Central memory CD4-positive, alpha-beta T cell (primary cell): ENCODE measurements at places on chromosomes 2 and 18.

DNA sequence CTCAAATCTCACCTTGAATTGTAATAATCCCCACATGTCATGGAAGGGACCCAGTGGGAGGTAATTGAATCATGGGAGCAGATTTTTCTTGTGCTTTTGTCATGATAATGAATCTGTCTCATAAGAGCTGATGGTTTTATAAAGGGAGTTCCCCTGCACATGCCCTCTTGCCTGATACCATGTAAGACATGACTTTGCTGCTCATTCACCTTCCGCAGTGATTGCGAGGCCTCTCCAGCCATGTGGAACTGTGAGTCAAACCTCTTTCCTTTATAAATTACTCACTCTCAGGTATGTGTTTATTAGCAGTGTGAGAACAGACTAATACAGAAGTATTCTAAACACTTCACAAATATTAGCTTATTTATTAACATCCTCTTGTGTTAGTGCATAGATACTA is 516.7 kb downstream of the LRRTM4 start:
- DNase-seq: no peak

- no peak for DNase-seq
Measured at GRCh38 chr2:85951351-85952067, 62.7 kb upstream of the ST3GAL5 start.

DNA sequence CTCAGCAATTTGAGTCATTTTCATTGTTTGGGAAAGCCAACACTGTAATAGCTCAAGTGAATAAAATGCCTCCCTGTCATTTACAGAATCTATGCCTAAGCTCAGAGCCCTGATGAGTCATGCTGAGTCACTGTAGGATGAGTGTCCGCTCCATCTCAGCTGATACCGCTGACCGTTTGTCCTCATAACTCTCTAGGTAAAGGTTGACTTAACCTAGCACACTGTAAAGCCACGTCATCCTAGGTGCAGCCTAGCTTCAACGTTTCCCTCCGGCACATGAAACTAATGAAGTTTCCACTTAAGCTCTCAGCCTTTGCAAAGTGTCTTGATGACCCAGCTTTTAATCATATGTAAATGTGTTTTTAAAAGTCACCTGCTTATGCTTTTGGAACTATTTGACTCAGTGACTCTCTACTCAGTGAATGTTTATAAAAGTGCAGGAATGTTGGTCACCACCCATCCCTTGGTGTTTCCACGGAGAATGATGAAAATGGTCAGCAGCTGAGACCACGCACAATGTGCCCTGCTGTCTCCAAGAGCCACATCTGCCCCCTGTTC is 154.0 kb downstream of the PMAIP1 start:
- DNase-seq: no peak

GRCh38 chr2:216659276-216659675 is 26.1 kb downstream of the IGFBP2 start:
- no peak for DNase-seq

- peak; percentile 67 for DNase-seq
Measured at GRCh38 chr2:226423498-226423960, 376.1 kb downstream of the IRS1 start.

DNA sequence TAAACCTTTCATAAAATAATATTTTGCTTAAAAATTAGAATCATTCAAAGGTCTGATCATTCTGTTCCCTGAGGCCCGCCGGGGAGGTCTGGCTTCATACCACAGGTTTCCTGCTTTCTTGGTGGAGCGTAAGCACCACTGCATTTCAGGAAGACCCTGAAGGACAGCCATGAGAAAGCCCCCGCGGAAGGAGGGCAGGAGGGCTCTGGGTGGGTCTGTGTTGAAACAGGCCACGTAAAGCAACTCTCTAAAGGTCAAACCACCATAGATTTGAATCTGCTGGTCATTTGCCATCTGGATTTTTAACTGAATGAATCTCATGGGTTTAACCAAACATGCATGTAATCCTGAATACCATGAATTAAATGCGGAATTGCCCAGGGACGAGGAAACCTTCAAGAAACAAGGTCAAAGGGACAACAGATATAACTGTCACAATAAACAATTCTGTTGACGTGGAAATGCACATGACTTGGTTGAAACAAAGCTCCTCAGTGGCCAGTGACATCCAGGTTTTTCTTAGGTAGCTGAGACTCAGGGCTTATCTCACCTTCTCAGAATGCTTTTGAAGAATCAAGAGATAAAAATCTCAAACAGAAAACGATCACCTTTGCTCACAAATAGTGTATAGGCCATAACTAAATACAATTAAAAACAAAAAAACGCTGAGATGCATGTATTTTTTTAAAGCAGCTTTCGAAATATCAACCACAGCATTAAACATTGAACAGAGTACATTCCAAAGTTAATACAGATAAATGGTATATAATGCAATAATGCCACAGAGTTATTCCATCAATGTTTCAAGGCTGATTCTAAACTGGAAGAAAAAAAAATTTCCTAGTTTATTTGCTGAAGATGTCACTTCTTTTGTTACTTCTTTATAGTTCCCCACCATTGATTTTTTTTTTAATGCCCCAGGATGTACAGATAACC is 193.2 kb downstream of the BCL2 start:
- no peak for DNase-seq

DNA sequence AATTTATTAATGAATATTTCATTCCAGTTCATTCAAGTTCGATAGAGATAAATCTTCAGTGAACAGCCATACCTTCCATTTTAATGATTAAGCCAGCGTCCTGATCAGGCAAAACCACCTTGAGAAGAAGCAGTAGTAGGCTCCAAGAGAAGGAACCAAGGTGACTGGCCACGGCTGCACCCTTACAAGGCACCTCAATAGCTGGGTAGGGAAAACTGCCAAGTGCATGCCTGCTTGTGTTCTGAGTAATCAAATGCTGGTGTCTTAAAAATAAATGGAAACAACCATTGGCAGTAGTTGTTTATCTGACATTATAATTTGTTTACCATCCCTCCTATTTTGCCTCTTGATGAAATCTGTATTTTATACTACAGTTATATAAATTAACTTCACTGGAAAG is 10.0 kb upstream of the FEZ2 start:
- no peak for DNase-seq

DNA sequence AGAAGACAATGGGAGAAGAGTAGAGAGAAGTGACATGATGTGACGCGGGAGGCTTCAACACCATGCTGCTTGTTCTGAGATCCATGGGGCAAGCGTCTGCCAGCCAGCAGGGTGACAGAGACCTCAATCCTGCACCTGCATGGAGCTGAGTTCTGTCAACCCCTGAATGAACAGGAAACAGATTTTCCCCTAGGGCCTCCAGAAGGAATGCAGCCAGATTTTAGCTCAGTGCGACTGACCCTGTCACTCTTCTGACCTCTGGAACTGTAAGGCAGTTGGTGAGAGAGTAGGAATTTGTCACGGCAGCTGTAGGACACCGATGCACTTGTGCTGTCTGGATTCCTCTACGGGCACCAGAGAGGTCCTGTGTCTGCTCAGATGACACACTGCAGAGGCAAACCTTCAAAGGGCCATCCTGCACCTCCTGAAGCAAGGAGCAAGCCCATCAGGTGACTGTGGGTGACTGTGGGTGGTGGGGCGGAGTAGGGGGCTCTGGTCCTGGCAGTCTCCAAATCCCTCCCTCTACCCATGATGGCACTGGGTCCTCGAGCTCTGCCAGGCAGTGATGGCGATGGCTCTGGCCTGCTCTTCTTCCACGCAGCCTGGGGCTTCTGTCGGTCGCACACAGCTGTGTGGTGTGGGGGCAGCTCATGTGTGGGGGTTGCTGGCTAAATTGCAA is 194.3 kb upstream of the TWIST2 start:
- DNase-seq: no peak

DNA sequence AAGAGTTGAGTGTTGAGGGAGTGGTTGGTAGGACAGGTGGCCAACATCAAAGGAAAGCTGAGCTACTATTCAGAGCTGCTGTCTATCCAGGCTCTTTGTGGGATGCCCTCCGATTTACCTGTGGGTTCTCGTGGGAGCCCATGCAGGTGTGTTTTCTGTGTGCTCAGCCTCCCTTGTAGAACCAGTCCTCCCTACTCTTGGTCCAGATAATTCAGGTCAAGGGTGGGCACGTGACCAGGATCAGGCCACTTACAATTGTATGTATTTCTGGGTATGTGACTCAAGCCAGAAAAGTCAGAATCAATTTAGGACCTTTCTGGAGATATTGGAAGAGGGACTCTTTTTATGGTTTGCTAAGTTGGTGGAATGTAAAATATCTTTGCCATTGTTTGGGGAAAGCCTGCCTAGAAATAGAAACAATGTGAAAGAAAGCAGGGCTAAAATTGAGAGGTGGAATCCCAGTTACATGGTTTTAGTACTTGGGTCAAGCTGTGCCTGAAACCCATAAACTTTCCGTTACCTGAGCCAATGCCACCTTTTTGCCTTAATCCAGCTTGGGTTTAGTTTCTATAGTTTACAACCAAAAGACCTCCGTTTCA is 93.2 kb downstream of the PDCL3 start:
- DNase-seq: no peak

DNA sequence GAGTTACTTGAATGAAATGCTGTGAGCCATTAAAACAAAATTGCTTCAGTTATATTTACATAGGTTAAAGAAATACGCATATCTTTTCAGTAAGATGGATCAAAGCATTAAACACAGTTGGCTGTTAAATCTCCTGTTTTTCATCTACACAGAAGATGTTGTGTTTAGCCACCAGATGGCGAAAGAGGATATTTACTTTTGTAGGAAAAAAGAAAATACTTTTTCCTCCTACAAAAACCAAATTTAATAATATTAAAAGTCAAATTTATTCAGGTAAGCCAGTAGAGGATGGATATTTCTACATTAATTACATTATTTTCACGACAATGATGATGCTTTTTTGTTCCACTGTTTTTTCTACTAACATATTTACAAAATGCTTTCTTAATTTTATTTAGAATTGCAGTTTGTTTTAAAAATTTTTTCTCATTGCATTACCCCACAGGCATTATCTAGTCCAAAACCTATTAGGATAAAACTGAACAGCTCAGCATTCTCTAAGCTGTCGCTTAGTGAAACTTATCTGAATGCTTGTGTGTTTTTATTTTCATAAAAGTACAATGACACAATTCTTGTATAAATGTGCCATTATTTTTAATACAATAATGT is 173.7 kb downstream of the ASXL3 start:
- no peak for DNase-seq

DNA sequence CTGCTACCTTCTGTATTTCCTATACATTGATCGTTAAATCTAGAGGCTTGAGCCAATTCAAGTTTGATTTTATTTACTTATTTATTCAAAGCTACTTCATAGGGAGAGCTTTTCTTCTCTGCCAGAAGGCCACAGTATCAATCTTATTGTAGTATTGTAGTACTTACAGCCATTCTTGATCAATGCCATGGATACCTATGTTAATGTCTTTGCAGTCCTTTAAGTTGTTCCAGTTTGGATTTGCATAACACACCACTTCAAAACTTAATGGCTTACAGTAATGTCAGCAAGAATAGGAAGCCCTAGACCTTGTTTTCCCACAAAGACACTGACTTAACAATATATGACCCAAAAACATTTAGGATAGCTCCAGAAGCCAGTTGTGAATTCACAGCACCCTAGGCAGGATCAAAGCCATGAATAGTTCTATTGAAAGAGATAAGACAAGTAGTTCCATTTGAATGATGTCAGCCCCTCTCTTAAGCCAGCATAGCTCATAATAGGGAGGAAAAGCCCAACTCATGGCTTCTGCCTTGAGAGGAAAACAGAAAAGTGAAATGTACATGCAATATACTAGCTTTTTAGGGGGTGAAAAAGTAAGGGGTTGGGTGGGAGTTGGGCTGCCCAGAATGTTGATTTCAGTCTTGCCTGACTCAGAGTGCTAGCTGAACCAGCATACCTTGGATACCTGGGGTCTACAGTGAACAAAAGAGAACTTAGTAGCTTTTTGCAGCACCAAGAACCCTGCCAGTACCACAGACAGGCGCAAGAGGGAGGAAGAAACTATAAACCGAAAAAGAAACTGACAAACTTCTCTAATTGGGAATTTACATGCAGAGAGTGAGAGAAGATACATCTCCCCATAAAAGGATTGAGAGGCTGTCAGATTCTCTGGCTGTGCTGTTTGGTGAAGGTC is 101.4 kb downstream of the CAMKMT start:
- DNase-seq: no peak

- DNase-seq: no peak
Measured at GRCh38 chr2:235142601-235143000, 190.8 kb downstream of the SH3BP4 start.

- DNase-seq: no peak
Measured at GRCh38 chr2:238159071-238159539, 335 bp downstream of the ERFE start.

DNA sequence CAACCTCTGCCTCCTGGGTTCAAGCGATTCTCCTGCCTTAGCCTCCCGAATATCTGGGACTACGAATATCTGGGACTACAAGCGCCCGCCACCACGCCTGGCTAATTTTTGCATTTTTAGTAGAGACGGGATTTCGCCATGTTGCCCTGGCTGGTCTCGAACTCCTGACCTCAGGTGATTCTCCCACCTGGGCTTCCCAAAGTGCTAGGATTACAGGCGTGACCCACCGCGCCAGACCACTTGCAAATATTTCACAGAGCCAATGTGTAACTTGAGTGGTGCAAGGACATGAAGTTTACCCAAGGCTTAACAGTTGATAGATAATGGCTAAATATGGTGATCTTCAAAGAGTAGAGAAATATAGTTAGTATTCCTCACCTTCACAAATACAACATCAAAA is 14.1 kb upstream of the MTIF2 start:
- DNase-seq: no peak
